Activated CD4-positive, alpha-beta T cell treated with anti-CD3 and anti-CD28 coated beads, Interleukin-2, amount 10 ng/mL, durations not matched to agents 7 days and 5 days (primary cell): ENCODE measurements at places on chromosomes 1 and 21.
A peak's percentile ranks its signal among the peaks of the same experiment; 100 is the strongest.

- no peak for DNase-seq
Observed at GRCh38 chr1:64236541-64236954, 33.1 kb downstream of the UBE2U start.

GRCh38 chr1:119656410-119656955 is 8.4 kb upstream of the ZNF697 start:
- no peak for DNase-seq

DNA sequence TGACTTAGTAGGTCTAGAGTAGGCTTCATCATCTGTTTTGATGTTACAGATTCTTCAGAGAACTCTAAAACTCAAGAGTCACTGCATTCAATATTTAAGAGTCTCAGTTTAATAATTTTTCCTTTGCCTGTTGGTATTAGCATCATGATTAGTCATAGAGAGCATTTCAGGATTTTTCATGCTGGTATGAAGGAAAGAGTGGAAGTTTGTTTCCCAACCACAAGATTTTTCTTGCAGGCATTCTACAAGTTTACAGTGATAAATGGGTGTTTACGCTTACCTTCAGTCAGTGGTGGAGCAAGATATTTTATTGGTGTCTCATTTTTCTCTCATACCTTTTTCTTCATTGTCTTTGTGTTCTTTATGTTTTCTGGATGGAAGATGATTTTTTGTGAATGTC is 58.4 kb upstream of the MYOCOS start:
- no peak for DNase-seq

DNA sequence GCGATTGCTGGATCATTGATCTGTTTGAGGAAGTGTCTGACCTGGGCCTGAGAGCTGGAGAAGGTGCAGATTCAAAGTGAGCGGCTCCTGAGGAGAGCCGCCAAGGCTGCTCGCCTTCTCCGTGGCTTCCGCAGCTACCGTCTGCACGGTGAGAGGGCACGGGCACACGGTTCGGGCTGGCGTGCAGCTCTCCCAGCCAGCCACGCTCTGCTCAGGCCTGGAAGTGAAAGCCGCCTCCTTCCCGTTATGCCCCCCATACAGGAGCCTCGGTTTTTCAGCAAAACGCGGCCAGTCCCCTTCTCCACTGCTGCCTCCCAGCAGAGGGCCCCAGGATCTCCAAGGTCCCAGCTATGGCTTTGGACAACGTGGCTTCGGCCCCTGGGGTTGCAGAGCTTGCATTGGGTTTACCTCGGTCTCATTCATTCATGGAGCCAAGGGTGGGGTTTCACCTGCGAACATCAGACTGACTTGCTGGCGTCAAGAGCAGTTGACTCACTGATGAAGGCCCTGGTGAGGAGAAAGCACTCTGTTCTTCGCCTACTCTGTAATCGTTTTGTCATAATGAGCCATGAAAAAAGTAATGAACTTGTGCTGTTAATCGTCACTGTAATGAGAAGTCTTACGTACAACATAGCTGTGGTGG is 24.4 kb upstream of the PDXK start:
- DNase-seq, result no peak

- DNase-seq, result no peak
Observed at GRCh38 chr1:82818586-82818985, 1017.9 kb downstream of the ADGRL2 start.

DNA sequence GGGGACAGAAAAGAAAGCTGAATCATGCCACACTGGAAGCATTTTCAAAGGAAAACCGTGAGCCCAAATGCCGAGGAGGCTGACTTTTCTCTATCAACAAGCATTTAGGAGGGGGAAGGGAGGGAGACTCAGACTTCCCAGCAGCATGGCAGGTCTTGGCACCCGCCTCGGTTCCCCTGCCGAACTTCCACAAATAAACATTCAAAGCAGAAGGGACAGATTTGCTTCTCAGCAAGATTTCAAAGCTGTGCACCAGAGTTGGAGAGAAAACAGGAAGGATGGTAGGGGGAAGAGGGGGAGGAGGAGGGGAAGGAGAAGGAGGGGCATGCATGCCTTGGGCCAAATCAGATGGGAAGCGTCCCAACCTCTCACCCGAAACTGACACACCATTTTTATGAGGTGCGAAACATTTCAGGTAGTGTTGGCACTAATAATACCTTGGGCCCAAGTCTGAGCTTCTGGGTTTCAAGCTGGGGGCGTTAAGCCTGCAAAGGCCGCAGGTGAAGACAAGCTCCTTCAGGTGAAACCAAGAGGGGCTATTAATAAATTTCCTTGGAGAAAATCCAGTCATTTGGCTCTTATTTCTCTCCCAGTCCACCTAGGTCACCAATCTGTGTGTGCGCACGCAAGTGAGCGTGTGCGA is 26.4 kb downstream of the ABCA4 start:
- DNase-seq, result no peak

GRCh38 chr1:14878124-14878523 is 275.4 kb upstream of the TMEM51 start:
- DNase-seq, result no peak

DNA sequence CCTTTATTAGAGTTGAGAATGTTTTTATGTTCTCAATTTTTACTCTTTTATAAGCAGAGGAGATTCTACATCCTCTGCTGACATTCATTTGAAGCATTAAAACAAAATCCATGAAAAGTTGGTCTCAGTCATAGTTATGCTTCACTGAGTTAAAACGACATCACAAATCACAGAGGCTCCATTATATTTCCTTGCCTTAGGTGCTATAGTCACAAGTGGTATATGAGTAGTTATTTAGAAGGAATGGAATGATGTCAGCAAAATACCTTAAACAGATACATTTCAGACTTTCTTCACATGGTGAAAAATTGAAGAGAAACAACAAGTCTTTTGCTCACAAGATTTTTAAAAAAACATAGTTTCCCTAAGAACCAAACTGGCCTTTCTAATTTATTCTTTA is 11.7 kb upstream of the METTL13 start:
- DNase-seq, result no peak

GRCh38 chr1:240528591-240528990 is 83.4 kb downstream of the GREM2 start:
- no peak for DNase-seq

- no peak for DNase-seq
Observed at GRCh38 chr1:235854347-235854746, 12.4 kb downstream of the LYST start.

DNA sequence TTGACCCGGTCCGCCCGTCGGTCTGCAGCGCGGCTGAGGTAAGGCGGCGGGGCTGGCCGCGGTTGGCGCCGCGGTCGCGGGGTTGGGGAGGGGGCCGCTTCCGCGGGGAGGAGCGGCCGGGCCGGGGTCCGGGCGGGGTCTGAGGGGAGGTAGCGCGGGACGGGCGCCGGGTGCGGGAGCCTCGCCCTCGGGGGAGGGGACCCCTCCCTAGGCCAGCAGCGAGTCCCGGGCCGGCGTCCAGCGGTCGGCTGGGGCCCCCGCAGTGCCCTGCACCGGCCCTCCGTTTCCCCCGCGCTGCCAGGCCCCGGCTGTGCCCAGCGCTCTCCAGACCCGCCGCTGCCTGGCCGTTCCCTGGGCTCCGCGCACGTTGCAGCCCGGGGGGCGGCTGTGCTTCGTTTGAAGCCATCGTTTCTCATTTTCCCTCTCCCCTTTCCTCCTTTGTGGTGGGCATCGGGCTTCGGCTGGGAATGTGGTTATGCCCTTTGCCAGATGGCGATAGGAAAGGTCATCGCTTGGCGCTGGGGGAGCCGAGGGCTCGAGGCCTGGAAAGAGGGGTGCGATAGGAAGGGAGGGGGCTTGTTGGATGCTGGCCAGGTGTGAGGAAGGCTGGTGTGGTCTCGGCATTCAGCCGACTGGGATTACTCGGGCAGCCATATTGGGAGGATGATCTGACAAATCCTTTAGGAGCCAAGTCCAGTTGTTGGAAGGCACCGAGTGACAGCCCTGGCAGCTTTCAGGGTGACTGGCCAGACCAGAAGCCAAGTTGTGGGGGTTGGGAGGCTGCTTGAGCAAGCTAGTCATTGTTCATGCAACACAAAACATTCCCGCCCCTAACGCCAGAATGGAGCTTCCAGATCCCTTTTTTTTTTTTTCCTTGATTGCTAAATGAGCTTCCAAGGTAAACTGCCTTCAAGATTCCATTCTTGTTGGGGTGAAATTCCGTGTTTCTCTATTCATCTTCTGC is 753 bp downstream of the KIF1B start:
- no peak for DNase-seq

- no peak for DNase-seq
Observed at GRCh38 chr1:30677471-30677870, 45.9 kb downstream of the MATN1 start.

- no peak for DNase-seq
Observed at GRCh38 chr21:32733356-32733755, 5.5 kb upstream of the SYNJ1 start.

DNA sequence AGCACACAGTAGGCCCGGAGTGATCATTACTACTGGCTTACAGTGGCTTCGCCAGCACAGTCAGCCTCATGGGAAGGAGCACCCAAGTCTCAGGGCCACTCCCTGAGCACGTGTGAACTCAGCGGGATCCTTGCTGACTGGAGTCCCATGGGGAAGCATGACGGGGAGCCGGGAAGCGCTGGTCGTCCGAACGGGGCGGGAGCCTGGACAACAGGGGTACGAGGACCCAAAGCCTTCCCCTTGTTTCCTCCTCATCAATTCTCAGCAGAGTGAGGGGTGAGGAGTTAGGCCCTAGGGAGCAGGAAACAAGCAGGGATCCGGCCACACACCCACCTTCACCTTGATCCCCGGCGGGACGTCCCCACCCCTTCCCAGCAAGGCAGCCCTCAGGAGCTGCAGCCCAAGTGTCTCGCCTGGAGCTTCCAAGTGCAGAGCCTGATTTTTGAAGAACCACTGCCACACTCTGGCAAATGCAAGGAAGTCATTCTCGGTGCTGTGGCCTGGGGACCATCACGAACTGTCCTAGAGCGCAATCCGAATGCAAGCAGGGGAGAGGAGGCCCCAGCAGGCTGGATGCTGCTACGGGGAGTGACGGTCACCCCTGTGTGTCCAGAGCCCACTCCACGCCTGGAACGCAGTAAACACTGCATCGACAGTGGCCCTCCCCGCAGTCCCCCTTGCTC is 35.5 kb downstream of the TOMM20 start:
- no peak for DNase-seq

GRCh38 chr1:22410928-22411495 is 40.6 kb upstream of the ZBTB40 start:
- DNase-seq, result no peak

DNA sequence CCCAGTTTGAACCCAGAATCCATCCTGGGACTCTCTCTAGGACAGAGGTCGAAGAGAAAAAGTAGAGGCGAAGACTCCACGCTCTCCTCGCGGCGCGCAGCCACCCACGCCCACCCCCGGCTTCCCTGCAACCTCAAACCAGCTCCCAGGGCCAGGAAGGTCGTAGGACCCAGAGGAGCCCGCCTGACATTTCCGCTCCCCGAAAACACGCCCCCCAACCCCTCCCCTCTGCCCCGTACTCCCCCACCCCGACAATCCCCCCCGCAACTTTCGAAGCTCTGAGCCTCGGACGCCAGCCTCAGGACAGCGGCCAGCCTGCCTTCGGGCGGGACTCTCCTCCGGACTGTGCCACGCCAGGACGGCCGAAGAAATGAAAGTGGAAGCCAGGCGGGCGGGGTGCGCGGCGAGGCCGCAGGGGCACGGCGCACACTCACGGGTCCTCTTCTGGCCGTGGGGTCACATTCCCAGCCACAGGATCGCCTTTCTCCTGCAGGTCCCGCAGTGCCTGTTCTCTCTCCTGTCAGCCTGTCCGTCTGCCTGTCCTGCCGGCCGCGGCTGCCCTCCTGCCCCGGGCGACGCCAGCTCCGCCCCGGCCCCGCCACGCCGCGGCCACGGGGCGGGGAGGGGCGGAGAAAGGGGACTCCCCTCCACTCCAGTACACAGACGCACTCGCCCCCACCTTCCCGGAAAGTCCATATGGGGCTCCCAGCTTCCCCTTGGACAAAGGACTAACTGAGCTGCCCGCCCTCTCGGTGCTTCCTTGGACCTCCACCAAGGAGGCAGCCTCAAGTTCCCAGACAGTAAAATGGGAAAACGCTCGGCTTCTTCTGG is at the start of gene MOB3C:
Gene MOB3C, minus strand, starts transcription at position 535 of the 831 bp plus-strand sequence. CDS start 3,490 bp downstream, outside the sequence.
- DNase-seq, result peak; percentile 66

DNA sequence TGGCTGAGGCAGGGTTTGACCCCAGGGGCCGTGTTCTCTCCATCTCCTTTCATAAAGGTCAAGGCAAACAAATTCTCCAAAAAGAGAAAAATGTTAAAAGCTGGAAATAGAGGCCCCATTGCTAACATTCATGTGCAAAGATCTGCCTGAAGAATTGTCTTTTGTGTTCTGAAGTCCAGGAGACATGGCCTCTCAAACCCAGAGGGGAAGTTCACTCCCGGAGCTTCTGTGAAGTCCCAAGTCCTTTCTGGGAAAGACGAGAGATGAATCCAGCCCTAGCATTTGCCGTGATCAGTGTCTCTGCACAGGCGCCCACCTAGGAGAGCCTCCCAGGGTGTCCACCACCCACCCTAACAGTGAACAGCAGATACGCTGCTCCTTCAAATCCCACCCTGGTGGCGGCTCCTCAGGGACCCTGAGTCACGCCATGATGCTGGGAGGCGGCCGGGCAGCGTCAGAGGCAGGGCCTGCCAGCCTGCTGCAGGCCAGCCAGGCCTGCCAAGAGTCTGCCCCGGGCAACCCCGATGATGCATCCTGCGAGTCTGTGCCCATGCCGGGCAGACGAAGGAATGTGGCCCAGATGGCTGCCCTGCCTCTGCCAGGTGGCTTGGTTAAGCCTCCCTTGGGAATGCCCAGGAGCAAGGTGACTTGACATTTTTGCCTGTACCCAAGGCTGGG is 5.2 kb upstream of the C2CD2 start:
- no peak for DNase-seq

- DNase-seq, result no peak
Observed at GRCh38 chr21:28627691-28628090, 365.0 kb downstream of the LTN1 start.

- no peak for DNase-seq
Observed at GRCh38 chr1:86858524-86859261, 55.2 kb downstream of the SELENOF start.

DNA sequence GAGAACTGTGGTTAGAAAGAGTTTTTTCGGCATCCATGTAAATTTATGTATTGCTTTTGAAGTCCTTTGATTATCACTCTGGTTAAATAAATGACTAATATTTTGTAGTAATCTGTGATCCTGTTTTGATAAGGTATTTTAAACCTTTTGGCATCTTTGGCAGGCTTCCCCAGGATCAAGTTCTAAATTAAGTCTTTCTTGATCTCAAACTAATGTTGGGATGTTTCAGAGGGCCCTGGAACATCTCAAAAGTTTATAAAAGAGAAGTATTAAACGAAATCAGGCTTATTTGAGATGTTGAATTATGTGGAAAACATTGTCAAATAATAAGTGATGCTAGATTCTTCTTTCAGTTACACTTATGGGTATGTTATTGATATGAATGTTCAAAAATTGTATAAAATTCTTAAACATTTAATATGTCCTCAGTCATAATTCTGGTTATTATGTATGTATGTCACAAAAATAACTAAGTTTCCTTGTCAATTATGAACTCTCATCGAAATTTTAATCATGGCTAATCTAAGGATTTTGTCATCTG is 36.6 kb downstream of the S100A10 start:
- DNase-seq, result no peak

- no peak for DNase-seq
Observed at GRCh38 chr1:172935062-172935592, 115.6 kb downstream of the TNFSF18 start.

- no peak for DNase-seq
Observed at GRCh38 chr1:182065126-182065845, 3.8 kb upstream of the ZNF648 start.
